NT2/D1 (cell line): ENCODE measurements at places on chromosomes 3 and 15.

DNA sequence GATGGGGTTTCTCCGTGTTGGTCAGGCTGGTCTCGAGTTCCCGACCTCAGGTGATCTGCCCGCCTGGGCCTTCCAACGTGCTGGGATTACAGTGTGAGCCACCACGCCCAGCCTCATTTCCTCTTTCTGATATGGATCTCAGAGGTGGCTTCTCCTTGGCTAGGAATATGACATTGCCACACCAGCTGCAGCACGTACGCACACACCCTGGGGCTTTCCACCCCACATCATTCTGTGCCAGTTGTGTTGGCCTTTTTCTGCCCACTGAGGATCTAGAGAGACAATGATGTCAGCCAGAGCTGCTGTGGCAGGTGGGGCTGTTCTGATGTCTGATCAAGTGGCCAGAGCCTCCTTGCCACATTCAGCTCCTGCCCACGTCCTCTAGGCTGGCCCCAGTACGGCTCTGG, 29.0 kb downstream of the TMEM45A start:
- no peak for DNase-seq

DNA sequence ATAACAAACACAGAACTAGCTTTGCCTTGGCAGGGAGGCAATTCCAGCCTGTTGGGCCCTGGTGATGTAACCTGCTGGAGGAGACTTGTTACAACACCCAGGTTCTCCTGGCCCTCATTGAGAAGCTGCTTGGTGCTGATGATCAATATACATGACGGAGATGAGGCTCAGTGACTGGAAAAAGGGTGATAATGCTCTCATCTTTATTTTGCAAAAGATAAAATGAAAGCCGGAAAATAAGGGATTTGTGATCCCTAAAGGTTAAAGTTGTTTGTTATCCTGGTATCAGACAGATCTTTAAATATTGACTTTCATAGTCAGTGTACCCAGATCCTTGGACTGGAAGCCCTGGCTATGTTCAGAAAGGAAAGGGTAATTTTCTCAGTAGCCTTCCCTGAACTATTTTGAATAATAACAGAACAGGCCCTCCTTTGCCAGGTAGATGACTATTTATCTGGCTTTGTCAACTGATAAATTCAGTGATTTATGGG, 118.9 kb upstream of the MEIS2 start:
- DNase-seq, result no peak

- DNase-seq, result no peak
Measured at GRCh38 chr3:132538072-132538471, 59.0 kb upstream of the ACKR4 start.

GRCh38 chr3:122578069-122578740, 755 bp downstream of the PARP15 start:
- no peak for DNase-seq

GRCh38 chr15:28260722-28261121, 61.3 kb downstream of the HERC2 start:
- DNase-seq, result no peak

DNA sequence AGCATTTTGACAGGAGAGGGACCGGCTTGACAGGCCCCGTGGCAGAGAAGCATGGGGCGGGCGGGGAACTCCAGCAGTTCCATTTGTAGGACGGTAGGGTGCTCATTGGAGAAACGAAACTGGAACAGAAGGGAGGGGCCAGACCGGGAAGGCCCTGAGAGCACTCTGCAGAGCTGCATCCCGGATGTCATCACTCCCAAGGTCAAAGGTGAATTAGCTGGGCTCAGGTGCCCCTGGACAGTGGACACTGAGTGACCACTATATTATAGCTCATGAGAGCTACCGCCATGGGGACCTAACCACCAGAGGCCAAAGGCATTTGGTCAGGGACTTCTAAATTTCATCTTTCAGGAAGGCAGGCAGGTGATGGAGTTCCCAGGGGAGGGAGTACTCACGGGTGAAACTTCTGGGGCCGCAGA, 7.3 kb downstream of the CSRNP1 start:
- no peak for DNase-seq
